KBM-7 (cell line): ENCODE measurements at places on chromosomes 7 and 10.

DNA sequence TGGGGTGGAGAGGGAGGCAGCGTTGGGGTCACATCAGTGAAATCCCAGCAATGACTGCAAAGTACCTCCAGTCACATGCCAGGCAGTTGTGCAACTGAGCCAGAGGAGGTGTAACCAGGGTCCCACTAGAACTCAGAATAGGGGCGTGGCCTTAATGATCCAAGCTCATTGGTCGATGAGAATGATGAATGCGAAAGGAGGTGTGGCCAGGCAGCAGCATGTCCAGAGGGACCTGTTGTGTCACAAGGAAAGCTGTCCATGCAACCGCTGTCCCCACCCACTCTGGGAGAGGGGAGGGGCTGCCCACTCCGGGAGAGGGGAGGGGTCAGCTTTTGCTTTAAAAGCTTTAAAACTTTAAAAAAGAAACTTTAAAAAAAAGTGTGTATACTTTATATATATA lies 25.3 kb upstream of the MTPAP start:
- DNase-seq, result peak; percentile 14

DNA sequence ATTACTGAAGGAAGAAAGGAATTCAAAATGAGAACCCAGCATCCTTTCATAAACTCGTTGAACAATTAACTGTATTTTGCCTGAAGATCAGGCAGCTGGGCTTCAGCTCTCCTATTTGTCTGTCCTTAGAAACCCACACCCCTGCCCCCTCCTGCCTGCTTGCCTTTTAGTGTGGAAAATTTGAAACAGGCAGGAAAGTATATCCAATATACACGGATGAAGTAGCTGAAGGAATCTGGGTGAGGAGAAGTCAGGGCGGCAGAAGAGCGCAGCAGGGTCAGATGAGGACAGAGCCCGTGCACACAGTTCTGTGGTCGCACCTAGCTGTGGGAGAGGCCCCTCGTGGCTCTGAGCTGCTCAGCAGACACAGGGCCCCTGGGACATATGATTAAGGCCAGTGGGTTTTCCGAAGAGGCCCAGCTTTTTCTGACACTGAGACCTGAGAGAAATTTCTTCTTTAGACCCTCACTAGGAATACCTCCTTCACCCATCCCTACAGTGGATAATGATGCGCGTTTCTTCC lies 87.9 kb downstream of the ACTR3B start:
- no peak for DNase-seq

GRCh38 chr10:97490592-97490991 lies 7.6 kb downstream of the MMS19 start:
- no peak for DNase-seq

DNA sequence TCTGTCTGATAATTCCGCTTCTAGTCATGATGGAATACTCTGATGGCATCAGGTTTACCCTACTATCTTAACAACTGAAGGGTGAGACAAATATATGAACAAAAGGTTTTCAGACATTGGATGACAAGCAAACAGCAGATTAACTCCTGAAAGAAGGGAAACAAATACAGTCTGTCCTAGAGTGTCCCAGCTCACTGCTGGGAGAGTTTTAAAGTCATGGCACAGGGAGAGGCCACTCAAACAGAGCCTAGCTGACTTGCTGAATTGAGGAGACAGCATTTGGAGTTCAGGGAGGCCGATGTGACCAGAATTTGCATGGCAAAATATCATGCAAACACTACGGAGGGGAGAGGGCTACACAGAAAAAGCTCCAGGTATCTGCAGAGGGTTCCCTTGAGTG lies 73.1 kb downstream of the MDH2 start:
- no peak for DNase-seq

- DNase-seq, result peak; percentile 66
Measured at GRCh38 chr7:8260871-8261694, 884 bp downstream of the ICA1 start.

DNA sequence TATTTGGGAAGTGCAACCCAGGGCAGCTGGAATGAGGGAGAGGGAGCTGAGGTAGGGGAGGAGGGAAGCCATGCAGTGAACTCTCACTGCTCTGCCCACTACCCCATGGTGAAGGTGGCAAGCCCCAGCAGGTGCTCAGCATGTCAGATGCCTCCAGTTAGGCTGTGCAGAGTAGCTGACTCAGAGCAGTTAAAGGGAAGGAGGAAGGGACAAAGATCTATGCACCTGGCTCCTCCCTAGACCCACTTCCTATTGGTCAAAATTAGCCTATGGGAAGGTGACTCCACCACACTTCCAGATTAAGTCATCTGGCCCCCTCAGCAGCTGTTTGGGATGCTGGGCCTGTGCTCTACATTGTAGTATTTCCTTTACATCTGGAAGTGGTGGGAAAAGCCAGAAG lies 125.7 kb upstream of the MTPN start:
- DNase-seq, result no peak

DNA sequence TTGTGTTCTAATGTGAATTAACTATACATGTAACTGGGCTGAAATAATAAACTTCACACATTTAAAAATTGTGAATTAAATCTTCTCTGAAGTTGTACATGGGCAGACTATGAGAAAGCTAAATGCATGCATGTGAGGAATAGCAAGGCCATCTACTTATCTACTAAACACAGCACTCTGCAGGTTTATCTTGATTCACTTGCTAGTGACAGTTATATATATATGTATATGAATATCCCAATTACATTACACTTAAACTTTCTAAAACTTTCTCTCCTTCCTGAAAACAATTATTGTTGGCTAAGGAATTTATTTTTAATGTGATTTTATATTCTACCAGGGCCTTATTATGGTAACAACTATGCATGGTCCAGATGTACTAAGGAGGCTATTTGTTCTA lies 5.1 kb upstream of the SP4 start:
- no peak for DNase-seq

- DNase-seq, result no peak
Measured at GRCh38 chr10:112570585-112570984, 123.6 kb downstream of the VTI1A start.

- peak; percentile 81 for DNase-seq
Measured at GRCh38 chr10:91672021-91672608, 39.2 kb upstream of the PPP1R3C start.

- no peak for DNase-seq
Measured at GRCh38 chr10:124508070-124508667, 46.5 kb downstream of the LHPP start.

DNA sequence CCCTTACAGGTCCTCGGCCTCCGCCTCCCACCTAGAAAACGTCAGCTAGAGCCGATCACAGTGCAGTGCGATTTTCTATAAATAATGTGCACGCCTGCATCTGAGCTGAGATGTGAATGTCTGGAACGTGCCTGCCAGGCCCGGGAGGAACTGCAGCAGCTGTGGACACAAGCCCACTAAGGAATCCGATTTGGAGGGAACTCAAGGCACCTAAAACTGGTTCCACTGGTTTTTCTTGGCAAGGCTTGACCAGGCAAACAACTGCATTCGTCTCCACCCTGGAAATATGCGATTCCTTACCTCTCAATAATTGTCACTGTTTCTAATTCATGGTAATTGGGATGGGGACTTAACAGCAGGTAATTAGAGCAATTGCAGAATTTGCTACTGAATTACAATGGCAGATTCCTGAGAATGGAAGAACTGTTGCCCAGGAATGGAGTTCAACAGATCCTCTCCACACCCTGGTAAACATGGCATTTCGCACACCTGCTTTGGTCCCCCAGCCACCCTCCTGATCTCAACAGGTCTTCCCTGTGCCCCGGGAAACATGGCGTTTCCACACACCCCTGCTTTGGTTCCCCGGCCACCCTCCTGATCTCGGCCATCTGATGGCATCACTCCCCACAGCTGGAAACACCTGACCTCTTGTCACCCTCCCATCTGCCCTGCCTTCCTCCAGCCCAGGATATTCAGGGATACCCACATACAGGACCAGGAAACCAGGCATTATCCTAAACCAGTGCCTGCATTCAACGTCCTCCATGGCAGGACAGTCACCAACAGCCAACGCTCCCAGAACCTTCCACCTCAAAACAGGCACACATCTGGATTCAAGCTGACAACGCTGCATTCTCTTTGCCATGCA lies 76.0 kb downstream of the DIP2C start:
- no peak for DNase-seq

- DNase-seq, result no peak
Measured at GRCh38 chr10:18483516-18484186, 167.7 kb downstream of the NSUN6 start.

GRCh38 chr7:118938845-118939244 lies 714.3 kb downstream of the ANKRD7 start:
- no peak for DNase-seq

DNA sequence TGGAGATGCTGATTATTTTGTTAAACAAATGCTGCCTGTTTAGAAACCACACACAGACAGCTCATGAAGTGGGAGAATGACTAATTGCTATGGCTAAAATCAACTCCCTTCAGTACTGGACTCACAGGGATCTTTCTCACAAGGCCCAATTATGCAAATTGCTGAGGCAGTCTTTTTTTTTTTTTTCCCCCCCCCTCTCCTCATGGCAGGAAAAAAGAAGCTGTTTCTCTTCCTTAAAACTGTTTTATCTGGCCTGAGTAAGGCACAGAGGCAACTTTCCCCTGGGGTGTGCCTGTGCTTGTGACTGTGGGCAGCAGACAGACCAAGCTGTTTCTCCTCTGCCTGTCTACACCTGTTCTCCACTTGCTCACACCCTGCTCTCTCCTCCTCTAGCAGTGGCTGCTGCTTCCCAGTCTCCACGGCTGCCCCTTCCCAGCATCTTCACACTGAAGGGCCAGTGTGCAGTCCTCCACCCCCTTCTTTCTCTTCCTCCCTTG lies 65.4 kb upstream of the STEAP1B start:
- DNase-seq, result no peak

DNA sequence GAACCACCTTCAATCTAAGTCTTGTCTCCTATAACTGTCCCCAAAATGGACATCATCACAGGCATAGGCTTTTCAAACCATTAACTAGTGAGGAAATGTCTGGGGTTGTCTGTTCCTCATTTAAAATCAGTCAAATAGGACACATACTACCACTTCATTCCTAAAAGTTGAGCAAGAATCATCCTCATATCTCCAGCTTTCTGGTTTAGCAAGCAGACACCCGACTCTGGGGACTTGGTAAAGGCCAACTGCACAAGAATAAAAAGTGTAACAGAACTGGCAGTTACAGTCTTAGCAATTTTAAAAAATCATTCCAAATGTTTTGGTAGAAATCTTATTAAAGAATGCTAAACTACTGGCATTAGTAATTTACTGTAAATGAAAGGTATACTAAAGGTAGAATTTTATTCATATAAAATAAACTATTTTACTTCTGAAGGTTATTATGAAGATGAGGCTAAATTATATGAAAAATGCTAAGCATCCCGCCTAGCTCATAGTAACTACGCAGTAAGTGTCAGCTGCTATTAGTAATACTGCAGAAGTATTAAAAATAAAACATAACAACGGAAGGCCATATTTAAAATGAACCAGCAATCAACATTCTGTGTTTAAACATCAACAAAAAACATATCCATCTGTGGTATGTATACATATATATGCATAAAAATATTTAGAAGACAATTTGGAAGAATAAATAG lies 60.8 kb downstream of the ZNF438 start:
- no peak for DNase-seq

- DNase-seq, result no peak
Measured at GRCh38 chr10:43322331-43322730, 49.1 kb upstream of the FXYD4 start.

- DNase-seq, result no peak
Measured at GRCh38 chr10:132693676-132694075, 92.3 kb downstream of the NKX6-2 start.

GRCh38 chr7:27602766-27603165 lies 59.9 kb downstream of the HIBADH start:
- no peak for DNase-seq

DNA sequence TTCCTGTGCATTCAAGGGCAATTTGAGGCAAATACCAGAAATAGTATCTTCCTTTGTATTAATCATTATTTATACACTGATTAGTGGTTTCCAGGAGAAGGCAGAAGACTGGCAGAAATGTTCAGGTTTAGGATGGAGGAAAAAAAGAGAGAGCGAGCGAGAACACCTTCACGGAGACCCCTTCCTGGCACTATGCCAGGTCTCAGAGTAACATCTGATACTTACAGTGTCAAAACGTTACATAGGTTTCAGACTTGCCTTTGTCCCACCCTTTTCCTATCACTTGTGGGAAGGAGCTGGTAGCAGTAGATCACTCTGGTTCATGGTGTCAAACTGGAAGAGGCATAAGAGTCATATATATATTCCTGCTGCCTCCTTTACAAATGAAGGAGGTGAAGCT lies 652 bp downstream of the OR2A12 start:
- no peak for DNase-seq

GRCh38 chr10:13633689-13634088 lies 46.9 kb downstream of the PRPF18 start:
- no peak for DNase-seq

DNA sequence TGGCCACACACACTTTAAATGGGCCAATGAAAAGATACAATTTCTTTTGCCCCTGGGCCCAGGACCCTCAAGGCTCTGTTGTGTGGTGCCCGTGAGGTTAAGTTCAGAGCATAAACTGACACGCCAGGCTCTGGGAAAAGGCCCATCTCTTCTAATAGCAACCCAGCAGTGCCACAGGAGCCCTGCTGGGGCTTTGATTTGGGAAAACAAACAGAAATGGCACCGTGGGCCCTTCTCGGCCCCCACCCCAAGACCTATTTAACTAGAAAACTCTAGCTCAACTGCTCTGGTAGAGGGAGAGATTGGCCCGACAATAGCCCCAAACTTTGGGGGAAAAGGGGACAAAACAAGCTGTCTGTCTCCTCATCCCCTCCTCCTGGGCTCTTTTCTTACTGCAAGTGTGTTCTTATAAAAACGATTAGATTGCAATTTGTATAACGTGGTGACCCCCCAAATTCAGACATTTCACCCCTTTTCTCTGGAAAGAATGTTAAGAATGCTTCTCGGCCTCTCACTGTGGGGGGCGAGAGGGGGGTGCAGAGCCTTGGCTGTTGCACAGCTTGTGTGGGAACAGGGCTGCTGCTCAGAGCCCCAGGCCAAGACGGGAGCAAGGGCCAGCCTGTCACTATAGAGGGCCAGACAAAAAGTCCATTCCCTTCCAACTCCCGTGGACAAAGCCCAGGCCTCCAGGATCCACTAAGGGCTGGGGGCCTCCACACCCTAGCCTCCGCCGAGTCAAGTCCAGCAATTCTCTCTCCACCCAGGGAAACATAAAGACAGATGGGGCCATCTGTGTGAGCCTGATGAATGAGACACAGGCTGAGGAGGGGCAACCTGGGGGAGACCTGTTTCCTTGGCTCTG lies 26.8 kb downstream of the DPCD start:
- no peak for DNase-seq

DNA sequence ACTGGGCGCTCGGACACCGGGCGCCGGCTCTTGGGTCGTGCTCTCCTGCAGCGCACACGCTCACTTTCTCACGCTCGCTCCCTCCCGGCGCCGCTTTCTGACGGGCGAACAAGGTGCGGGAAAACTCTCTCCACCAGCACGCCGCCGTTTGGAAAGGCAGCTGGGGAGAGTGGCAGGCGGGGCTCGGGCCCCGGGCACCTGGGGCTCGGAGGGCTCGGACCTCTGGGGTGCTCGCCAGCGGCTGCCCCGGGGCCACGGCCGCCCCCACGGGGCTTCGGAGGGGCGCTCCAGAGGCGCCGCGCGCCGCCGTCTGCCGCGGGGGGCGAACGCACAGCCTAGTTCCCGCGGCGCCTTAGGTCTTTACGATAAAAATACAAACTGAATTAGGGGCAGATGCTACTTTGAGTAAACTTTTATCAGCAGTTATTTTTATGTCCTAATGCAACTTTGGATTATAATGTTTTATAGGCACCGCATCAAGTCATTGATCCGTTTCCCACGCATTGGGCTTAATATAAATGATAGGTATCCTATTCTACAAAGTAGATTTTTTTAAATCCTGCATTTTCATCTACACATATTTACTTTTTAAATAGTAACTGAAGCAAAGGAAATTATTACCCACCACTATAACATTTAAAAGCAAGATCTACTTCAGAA lies 535 bp upstream of the EPC1 start:
- DNase-seq, result peak; percentile 20
